ENCODE measurements at places on chromosomes 7 and 10.

- no peak for DNase-seq
Measured at GRCh38 chr10:18252086-18252485, 111.9 kb downstream of the CACNB2 start.

- DNase-seq = no peak
Measured at GRCh38 chr10:125333769-125334168, 173.4 kb upstream of the CTBP2 start.

GRCh38 chr10:123561141-123561440 is 105.1 kb upstream of the GPR26 start:
- DNase-seq = no peak

- DNase-seq = no peak
Measured at GRCh38 chr7:113109718-113110117, 8.6 kb downstream of the SMIM30 start.

- no peak for DNase-seq
Measured at GRCh38 chr7:84196084-84196503, 1.5 kb upstream of the SEMA3A start.

DNA sequence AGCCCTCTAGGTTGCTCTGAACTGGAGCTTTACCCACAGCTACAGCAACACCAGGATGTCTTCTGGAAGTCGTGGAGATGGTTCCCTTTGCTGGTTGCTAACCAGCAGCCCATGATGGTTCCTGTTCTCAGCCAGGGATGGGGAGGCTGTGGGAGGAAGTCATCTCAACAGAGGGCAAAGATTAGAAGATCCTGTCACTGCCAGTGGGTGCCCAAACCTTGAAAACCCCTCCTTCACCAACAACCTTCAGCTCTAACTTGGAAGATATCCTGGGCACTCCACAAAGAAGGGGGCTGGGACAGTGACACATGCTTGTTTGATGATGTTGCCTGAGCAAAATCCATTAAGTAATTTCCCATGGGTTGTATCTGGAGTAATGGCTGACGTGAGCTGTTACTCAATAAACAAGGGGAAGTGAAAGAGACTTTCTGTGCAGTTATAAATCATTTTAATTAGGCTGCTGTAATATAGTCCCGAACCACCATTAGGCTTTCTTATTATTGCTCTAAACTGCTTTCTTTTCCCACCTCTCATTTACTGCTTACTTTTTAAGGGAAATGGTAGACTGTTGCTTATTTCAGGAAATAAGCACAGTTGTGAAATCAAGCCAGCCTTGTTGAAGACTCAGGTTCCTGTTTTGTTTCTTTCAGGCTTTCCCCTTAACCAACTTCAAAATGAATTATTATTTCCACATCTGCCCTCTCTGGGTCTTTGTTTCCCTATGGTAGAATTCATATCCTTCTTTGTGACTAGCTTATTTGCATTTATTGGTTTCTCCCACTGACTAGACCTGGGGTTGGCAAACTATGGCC is 124.8 kb downstream of the PPP1R17 start:
- no peak for DNase-seq

GRCh38 chr7:5450549-5451327 is 27.1 kb upstream of the TNRC18 start:
- DNase-seq = no peak

- DNase-seq = no peak
Measured at GRCh38 chr10:88500656-88501055, 82.5 kb downstream of the RNLS start.

GRCh38 chr10:123227706-123228105 is 73.5 kb downstream of the BUB3 start:
- DNase-seq = no peak

DNA sequence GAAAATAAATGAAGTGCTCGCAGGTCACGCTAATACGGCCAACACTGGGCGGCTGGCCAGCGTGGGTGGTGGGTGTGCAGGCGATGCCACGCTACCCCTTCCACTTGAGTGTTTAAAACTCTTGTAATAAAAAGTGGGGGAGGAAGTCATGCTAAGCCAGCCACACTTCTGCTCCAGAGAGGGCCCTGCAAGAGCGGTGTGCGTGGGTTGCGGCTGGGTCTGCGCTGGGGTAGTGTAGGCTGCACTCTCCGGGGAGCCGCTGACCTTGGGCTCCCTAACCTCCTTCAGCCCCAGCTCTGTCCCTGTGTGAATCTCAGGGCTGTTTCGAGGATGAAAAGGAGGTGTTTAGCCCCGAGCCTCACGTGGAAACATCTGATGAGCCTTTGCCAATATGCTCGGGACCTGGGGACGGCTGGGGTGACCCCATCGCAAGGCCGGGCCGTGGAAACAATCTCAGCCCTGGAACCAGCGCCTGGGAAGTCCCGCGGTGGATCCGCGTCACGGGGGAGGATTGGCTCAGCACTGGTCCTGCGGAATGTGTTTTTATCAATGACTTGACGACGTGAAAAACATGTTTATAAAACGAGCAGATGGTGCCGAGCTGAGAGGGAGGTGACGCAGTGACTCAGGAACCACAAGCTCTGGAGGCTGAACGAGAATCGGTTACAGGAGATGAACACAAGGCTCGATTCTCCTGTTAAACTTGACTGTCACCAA is 278.5 kb downstream of the DNAJB6 start:
- DNase-seq = no peak

DNA sequence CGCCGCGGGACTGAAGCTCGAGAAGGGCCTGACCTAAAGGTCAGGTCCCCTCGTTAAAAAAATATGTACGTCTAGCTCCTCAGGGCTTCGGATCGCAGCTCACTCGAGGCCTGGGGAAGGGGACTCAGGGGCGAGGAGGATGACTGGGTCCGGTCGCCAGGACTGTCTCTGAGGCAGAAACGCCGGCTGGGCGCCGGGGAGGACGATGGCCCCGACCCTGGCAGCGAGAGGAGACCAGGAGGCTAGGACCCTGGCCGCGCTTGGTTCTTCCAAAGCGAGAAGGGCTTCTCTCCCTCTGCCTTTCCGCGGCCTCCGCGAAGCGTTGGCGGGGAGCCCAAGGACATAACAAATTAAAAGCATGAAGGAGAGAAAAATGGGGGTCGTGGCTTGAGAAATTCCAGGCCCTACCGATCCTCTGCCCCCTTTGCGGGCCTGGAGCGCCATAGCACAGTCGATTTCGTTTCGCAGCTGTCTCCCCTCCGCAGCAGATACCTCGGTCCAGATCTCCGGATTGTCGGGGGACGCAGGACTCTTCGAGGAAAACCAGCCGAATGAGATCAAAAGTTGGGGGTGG is 3.1 kb downstream of the NKX2-3 start:
- DNase-seq = no peak

DNA sequence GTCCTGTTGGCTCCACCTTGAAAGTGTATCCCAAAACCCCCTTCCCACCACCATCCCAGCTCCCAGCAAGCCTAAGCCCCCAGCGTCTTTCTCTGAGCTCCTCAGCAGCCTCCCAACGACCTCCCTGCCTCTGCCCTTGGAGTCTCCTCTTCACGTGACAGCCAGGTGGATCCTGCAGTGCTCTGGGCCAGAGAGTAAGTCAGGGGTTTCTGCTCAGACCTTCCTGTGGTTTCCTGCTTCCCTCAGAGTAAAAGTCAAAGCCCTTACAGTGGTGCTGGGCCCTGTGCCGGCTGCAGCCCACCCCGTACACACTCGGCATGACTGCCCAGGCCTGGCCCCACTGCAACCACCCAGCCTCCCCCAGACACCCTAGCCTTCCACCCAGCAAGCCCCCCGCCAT is 51.9 kb downstream of the OAT start:
- no peak for DNase-seq

DNA sequence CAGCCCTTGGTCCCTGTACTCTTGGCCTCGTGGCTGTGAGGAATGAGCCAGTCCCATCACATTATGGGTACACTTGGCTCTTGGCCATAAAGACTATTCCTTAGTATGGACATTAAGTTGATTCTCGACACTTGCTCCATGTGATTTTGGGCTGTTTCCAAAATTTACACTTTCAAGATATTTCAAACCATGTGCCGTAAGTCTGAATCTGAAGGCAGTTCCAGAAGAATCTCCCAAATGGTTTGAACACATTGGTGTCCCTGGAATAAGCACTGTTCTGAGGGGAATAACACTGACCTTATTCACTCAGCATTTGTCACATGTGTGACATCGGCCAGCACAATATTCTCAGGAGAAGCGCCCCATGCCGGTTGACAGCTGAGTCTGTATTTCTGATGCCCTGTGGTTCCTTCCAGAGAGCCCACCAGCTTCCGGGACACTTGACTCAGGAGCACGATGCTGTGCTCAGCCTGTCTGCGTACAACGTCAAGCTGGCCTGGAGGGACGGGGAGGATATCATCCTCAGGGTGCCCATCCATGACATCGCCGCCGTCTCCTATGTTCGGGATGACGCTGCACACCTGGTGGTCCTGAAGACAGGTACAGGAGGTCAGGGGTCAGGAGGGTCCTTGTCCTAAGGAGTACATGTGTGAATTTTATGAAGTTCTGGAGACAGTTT is 24.6 kb downstream of the NACAD start:
- no peak for DNase-seq

- no peak for DNase-seq
Measured at GRCh38 chr10:77770081-77770867, 132.7 kb upstream of the KCNMA1 start.

DNA sequence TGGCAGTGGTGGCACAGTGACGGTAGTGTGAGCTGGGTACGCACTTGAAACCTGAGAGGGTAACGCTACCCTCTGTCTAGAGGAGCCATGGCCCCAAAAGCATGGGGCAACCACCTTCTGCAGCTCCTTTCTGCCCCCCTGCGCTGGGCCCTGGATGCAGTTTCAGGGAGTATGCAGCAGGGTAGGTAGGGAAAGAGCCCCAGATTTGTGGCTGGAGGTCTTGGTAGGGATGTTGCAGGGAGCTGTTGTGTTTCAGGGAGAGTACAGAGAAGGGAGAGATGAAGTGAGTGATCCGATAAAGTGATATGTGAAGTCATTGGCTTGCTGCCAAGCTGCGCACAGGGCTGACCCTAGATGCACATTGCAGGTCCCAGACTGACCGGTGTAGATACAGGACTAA is 2.7 kb upstream of the PGAM2 start:
- DNase-seq = no peak

DNA sequence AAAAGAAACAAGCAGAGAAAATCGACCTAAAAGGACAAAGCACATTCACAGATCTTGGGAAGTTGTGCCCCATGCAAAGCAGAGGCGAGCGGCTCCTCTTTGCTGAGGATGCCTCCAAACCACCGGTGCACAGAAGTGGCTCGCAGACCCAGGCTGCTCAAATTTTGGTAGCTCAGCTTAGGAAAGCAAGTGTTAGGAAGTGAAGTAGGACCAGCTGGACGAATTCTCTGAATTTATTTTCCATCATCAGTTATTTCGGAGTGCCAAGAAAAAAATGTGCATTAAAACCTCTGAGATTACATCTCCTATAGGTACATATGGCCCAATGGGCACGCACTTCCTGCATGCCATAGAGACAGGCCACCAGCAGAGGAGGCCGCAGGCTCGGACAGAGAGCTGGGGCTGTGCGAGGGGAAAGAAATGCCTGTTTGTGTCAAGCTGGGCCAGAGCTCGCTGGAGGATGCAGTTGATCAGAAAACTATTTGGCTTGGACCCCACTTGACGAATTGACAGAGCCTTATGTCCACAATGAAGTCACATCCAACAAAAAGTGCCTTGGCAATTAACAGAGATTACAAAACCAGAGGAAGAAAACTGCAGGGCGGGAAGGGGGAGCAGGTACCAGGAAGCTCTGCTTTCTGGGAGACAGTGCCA is 122.3 kb upstream of the LYZL2 start:
- no peak for DNase-seq

- DNase-seq = no peak
Measured at GRCh38 chr7:158401826-158402225, 185.8 kb downstream of the PTPRN2 start.

GRCh38 chr10:2891073-2891769 is 176.1 kb upstream of the PFKP start:
- no peak for DNase-seq

DNA sequence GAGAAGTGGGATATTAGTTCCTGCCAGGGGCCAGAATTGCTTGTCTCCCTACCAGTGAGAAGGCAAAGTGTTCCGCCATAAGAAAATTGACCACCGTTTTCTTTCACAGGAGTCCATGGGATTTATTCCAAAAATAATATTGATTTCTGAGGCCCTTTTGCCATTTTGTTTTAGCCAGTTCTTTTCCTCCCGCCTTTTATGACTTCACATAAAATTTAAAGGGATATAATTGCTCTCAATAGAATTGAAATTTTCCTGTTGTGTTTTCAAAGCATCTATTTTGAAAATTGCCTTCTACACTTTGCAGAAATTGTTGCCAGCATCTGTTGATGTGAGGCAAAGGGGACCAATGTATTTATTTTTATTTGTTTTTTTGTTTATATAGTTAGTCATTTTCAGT is 53.6 kb downstream of the PLCE1 start:
- no peak for DNase-seq

DNA sequence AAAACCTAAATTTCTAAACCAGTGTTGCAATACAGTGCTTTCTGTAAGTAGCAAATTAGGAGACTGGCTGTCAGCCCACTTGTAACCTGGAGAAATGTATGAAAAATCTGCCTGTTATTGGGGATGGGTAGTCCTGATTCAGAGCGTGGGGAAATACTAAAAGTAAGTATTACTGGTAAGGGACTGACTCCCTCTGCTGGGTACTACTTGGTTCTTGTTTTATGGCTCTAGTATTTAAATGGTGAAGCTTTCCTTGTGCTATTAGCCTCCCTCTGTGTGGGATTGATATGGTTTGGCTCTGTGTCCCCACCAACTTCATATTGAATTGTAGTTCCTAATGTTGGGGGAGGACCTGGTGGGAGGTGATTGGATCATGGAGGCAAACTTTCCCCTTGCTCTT is 886.1 kb downstream of the SORCS1 start:
- no peak for DNase-seq

DNA sequence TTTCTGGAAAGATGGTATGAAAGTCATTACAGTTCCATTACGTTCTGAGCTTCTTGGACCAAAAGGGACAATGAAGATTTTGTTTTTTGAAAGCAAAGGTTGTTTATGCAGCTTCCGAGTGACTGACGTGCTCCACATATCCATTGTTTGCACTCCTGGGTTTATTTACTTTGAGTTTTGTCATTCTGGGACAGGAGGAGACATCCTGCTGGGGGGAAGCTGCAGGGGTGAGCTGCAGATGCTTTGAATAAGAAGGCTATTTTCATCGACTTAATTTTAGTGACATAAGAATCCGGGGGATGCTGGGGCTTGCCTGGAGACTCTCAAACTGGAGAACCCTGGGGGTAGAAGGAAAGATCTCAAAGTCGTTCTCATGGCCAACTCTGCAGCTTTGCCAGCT is 12.7 kb upstream of the SFMBT2 start:
- no peak for DNase-seq

DNA sequence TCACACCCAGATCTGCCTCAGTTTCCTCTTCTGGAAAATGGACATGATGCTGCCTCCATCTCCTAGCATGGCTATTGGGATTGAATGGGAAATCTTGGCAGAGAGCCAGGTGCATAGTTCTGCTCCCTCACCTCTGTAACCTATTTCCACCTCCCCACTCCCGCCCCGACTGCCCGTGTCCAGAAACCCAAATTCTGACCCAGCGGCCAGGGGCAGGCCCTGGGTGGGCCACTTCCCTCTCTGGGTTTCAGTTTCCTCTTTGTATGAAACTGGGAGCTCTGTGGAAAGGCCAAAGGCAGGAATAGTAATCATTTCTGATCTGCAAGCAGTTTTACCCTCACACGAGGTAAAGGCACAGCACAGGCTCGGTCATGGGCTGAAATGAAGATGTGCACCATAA is 74.1 kb upstream of the DUSP5 start:
- DNase-seq = no peak

GRCh38 chr10:128879030-128879429 is 588.0 kb upstream of the MGMT start:
- DNase-seq = no peak

- DNase-seq = no peak
Measured at GRCh38 chr7:131071786-131072504, 255.7 kb upstream of the MKLN1 start.
